ENCODE measurements at places on chromosomes 4 and X. TPM values are rescaled to one million over a fixed set of nuclear protein-coding genes. Genes with fewer than 3 reads are reported as not detected.

DNA sequence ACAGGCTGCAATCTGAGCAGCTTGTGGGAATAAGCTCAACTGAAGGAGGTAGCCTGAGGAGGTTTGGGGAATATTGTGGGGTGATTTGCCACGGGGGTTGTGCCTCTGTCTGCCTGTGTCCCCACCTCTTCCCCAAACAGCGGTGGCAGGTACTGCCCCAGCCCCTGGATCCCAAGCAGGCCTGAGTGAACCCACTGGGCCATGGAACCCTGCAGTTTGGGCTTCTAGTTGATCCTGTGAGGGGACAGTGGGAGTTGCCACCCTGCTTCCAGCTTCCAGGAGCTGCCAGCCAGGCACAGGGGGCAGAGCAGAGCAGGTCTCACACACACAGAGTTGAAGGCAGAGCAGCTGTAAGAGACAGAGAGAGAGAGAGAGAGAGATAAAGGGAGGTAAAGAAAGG is 97.4 kb downstream of the PJA1 start:
- DNase-seq, result no peak

- no peak for DNase-seq
Observed at GRCh38 chr4:41572956-41573355, 35.0 kb downstream of the LIMCH1 start.

PPEF1 gene
- 2.1 TPM for total RNA-seq

DNA sequence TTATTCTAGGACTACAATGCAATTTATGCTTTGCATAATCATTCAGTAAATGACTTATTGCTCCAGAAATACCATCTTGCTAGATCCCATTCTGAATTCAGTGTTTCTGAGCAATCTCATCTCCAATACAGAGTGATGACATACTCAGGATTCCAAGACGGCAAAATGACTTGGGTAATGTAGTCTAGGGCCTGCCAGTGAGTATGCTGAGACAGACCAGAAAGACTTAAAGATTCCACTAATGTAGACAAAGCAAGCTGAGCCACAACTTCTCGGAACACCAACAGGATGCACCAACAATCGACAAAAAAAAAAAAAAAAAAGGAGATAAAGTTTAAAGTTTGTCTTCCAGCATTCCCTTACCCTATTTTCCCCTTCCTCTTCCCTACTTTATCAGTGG is 919 bp upstream of the SEC24B start:
- DNase-seq, result no peak

GABRE gene
- total RNA-seq, result 15.3 TPM

GRCh38 chr4:109952612-109953011 is 39.9 kb downstream of the EGF start:
- no peak for DNase-seq
